Smooth muscle cell of bladder (primary cell): ENCODE measurements at places on chromosomes 3 and 15. TPM values are rescaled to one million over a fixed set of nuclear protein-coding genes. Genes with fewer than 3 reads are reported as not detected.

Gene GABRB3
- 0.71 and 1.6 TPM in 2 replicates for total RNA-seq

Gene USP19
- 40.0 and 45.9 TPM in 2 replicates for total RNA-seq

Gene GLDN
- total RNA-seq, result 26.8 and 75.1 TPM in 2 replicates

Gene FBXW12
- not detected in 2 replicates for total RNA-seq

Gene LYSMD2
- 5.1 and 5.3 TPM in 2 replicates for total RNA-seq

Gene IGSF10
- total RNA-seq, result 0.71 and 6.1 TPM in 2 replicates

Gene SIDT1
- under 0.01 TPM in 1 of 2 replicates, not detected in the other for total RNA-seq

Gene PLSCR4
- total RNA-seq, result 21.0 and 23.9 TPM in 2 replicates

Gene CIDEC
- total RNA-seq, result 0.14 and 0.18 TPM in 2 replicates

Gene CCDC39
- not detected in 2 replicates for total RNA-seq

Gene CSK
- 12.4 and 17.7 TPM in 2 replicates for total RNA-seq

Gene TRIM42
- not detected in 2 replicates for total RNA-seq

Gene CYP8B1
- total RNA-seq, result not detected in 2 replicates

Gene RAB6B
- 0.14 and 0.37 TPM in 2 replicates for total RNA-seq

Gene CADM2
- total RNA-seq, result not detected in 2 replicates

Gene EPHB3
- total RNA-seq, result 3.7 and 7.0 TPM in 2 replicates

Gene TLR9
- under 0.01 TPM in 1 of 2 replicates, not detected in the other for total RNA-seq

Gene SLCO2A1
- under 0.01 TPM in 2 replicates for total RNA-seq

Gene ACKR4
- 1.4 and 2.0 TPM in 2 replicates for total RNA-seq

Gene ZBTB11
- 17.2 and 18.6 TPM in 2 replicates for total RNA-seq

Gene ANKRD63
- not detected in 2 replicates for total RNA-seq

Gene DUOXA2
- not detected in 2 replicates for total RNA-seq

Gene HEXA
- total RNA-seq, result 58.6 and 64.3 TPM in 2 replicates

Gene GOLGA8S
- total RNA-seq, result under 0.01 TPM in 2 replicates
